ELF-1 (cell line): ENCODE measurements at places on chromosomes 4 and X.

GRCh38 chrX:118498351-118498750, 2.7 kb downstream of the DOCK11 start:
- no peak for DNase-seq

GRCh38 chr4:52704661-52705060, 45.6 kb upstream of the USP46 start:
- DNase-seq = no peak

DNA sequence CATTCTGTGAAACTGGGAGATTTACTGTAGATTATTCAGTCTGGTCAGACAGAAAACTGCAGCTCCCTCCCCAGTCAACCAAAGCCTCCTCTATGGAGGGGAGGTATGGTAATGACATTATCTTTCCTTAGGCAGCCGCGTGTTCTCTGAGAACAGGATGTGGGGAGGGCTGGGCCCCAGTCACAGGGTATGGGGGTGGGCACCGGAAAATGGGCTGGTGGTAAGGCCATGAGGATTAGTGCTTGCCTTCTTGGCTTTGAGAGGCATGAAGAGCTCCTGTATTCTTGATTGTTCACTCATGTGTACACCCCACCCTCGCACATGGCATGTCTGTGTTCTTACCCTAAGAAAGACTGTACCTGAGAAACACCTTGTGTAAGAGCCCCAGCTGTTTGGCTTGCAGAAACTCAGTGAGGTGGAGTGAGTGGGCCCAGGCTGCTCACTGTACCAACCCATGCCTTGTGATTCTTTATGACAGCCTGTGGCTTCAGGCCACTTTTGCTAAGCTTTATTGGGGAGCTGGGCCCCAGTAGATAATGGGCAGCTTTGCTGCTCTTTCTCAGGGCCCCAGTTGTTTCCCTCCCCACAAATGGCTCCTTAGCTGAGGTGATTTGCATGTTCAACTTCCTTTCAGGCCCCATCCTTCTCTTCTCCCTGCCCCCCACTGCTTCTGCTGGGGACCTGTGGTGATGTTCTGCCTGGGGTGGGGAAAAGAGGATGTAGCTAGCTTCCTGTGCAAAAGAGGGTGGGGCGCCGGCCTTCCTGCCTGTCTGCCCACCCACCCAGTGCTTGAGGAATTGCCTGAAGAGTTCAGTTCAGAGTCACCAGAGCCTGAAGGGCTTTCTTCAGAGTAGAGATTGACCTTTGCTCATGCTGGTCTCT, 30.7 kb downstream of the MSN start:
- peak; percentile 52 for DNase-seq

- no peak for DNase-seq
Observed at GRCh38 chr4:2078584-2078983, 19.5 kb downstream of the NAT8L start.

- DNase-seq = peak; percentile 61
Observed at GRCh38 chr4:156294577-156294976, 340.9 kb upstream of the CTSO start.

DNA sequence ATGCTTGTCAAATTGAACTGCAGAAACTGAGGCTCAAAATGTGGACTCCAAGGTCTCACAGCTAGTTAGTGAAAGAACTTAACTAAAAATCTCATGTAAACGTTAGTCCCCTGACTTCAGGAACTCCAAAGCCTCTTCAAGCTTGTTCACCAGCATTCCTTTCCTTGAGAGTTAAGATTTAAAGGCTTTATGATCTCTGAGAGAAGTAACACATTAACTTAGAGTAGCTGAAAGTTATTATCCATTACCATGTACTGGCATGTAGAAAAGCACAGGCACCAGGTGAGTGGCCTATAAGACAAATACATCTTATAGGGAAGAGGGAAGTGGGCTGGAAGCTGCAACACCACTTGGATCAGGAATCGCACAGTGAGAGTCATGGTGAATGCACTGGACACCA, 15.3 kb downstream of the PARM1 start:
- no peak for DNase-seq
